ENCODE measurements at places on chromosomes 1 and 21. TPM values are rescaled to one million over a fixed set of nuclear protein-coding genes. Genes with fewer than 3 reads are reported as not detected.

DNA sequence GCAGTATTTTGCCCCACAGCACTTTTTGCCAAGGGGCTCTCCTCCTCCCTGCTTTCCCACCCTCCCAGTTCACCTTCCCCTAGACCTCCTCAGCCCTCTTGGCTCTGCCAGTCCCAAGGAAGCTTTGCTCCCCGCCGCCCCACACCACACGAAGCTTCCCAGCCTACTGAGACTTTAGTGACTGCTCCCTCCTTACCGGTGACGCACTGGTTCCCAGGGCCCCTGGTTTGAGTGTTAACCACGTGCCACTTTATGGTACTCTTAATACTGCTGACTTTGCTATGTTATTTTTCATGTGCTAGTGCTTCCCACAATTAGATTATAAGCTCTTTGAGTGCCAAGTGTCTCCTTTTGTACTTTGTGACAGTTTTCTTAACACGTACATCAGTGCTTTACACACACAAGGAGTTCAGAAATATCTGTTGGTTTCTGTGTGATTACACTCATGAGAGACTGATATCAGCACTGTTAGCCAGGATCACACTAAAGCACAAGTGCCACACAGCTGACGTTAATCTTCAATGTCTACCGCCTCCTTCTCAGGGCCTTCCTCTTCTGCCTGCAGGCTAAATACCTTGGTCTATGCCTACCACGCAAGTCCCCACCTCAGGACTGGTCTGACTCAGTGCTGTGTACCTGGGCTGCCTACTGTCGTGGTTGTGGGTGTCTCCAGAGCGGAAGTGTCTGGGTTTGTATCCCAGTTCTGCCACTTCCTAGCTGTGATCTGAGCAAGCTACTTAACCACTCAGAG lies 61.0 kb downstream of the DNTTIP2 start:
- H3K27ac ChIP-seq: no peak overlapping the region
- DNase-seq: no peak
- H3K36me3 ChIP-seq: no peaks in the 10 kb centered on the region
- peaks cover 18% of the 10 kb centered on the region for H3K4me1 ChIP-seq
- H3K4me3 ChIP-seq: no peak overlapping the region

The FCRL6 gene
- 0.15 TPM for total RNA-seq

DNA sequence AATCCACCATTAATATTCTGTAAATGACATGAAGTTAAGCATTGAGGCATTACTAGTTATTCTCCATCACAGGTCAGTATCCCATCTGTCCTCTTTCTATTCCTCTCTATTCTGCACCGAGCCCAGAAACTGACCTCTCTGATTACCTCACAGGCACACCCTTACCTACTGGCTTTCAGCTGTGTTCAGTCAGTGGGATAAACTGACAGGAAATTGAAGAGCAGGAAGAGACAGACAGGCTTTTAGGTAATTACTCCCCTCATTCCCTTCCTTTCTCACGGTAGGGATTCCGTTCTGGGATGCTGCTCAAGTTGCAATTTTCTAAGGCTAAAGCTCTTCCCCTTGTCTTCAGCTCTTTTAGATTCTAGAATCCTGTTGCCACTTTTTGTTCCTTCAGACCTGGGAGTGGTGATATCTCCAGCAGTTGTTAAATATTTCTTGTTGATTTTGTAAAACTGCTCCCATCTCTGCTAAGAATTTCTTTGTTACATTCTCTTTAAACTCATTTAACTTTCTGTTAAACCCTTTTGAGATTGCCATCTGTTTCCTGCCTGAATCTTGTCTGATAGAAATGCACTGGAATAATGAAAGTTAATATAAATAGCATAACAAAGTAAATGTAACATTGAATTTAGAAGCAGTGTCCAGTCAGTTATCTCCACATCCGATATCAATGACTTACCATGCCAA lies 1063.4 kb downstream of the PLA2G4A start:
- peak; percentile 51 for DNase-seq
- H3K4me1 ChIP-seq: no peaks in the 10 kb centered on the region
- no peak overlapping the region for H3K27ac ChIP-seq
- no peaks in the 10 kb centered on the region for H3K36me3 ChIP-seq
- H3K4me3 ChIP-seq: no peak overlapping the region

GRCh38 chr1:18537386-18538306 lies 56.9 kb downstream of the KLHDC7A start:
- H3K4me3 ChIP-seq: no peak overlapping the region
- no peak for DNase-seq
- no peaks in the 10 kb centered on the region for H3K27me3 ChIP-seq
- H3K4me1 ChIP-seq: no peaks in the 10 kb centered on the region

DNA sequence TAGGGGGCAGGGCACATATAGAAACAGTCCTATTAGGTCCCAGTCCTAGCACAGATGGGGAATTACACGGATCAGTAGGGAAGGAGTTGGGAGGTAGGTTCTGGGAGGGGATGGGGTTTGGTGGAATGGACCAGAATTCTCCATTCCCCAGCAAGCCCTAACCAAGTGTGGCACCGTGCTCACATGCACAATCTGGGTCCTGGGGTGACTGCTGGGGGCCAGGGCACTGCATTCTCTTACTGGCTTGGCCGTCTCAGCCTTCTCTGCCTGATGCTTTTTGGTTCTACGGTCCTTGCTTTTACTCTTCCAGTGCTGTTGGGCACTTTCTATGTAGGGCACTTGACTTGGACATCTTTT lies 53.9 kb downstream of the NENF start:
- no peaks in the 10 kb centered on the region for H3K27me3 ChIP-seq
- no peak for DNase-seq
- H3K36me3 ChIP-seq: no peaks in the 10 kb centered on the region
- no peak overlapping the region for H3K27ac ChIP-seq
- no peaks in the 10 kb centered on the region for H3K4me1 ChIP-seq

Data from A673 (cell line).